ENCODE measurements at places on chromosomes 6 and 20. TPM values are rescaled to one million over a fixed set of nuclear protein-coding genes. Genes with fewer than 3 reads are reported as not detected.
A peak's percentile ranks its signal among the peaks of the same experiment; 100 is the strongest.

DNA sequence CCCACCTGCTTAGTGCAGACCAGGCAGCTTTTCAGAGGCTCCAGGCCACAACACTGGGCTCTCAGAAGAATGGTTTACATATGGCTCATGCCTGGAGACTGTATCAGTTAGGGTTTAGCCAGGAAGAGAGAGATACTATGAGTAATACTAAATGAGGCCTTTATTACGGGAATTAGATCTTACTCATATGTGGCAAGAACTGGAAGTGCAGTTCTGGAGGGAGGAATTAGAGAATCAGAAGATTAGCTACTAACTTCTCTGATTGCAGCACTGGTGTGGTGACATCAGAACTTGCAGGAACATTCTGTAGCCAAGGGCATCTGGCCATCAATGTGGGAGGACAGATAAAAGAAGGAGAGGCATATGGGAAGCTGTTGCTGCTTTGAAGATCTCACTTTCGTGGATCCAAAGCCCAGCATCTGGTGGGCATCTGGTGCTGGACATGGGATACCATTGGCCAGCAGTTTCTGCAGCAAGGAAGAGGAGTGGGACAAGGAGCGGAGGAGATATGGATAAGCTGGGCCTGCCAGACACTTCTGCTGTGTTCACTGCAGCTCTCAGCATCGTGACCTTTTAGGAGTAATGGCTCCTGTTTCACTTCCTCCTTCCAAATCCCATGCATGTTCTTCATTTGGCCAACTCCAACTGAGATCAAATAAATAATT, 248.5 kb downstream of the BTBD3 start:
- peaks cover 9% of the 10 kb centered on the region for H3K4me1 ChIP-seq
- no peak overlapping the region for H3K4me3 ChIP-seq
- no peaks in the 10 kb centered on the region for H3K36me3 ChIP-seq
- H3K27ac ChIP-seq: peak overlapping the region; percentile 30

DNA sequence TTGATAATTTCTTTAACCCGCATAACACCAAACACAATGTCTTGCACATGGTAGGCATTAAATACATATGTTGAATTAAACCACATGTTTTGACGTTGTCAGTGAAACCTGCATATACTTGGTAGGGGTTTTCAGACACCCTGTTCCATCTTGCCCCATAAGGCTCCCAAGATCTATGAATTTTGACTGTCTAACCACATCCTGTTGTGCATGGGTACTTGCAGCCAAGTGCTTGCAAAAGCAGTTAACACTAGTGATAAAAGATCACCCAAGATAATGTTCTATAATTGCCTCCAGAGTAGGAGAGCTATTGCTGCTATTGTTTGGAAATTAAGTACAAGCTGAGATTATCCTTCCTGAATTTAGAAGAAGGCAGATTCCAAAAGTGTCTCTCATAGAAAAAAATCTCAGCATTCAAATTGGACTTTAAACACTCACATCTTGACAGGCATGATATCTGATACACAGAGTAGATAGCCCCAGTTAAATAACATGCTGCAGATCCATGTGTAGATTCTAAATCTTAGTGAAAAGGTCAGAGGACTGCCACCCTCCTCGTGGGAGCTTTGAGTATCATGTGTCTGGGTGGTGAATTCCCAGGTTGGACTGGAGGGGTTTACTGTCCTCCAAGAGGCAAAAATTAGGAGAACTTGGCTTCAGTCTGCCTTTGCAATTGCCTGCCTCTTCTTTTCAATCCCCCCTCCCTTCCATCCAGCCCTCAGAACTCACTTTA, 25.8 kb upstream of the CCN6 start:
- no peak for DNase-seq
- H3K36me3 ChIP-seq: no peaks in the 10 kb centered on the region
- peak overlapping the region; percentile 30 for H3K27ac ChIP-seq
- no peaks in the 10 kb centered on the region for H3K27me3 ChIP-seq
- H3K4me3 ChIP-seq: no peak overlapping the region

DNA sequence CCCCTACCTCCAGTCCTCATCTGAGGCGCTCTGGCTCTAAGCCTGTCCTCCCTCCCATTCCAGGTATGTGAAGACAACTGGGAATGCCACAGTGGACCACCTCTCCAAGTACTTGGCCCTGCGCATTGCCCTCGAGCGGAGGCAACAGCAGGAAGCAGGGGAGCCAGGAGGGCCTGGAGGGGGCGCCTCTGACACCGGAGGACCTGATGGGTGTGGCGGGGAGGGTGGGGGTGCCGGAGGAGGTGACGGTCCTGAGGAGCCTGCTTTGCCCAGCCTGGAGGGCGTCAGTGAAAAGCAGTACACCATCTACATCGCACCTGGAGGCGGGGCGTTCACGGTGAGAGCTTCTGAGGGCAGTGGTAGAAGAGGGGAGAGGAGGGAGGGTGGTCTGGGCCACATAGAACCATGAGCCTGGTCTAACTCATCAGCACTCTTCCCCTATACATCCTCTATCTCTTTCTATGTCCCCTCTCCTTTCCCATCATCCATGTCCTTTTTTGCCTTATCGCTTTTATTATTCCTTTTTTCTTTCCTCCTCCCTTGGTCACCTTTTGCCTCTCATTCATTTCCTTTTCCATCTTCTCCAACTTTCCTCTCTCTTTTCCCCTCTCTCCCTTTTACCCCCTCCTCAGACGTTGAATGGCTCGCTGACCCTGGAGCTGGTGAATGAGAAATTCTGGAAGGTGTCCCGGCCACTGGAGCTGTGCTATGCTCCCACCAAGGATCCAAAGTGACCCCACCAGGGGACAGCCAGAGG, 3.5 kb downstream of the RING1 start:
- peaks cover 18% of the 10 kb centered on the region for H3K27me3 ChIP-seq
- no peak overlapping the region for H3K4me3 ChIP-seq
- peaks cover 11% of the 10 kb centered on the region for H3K36me3 ChIP-seq
- H3K27ac ChIP-seq: no peak overlapping the region
- DNase-seq: no peak

DNA sequence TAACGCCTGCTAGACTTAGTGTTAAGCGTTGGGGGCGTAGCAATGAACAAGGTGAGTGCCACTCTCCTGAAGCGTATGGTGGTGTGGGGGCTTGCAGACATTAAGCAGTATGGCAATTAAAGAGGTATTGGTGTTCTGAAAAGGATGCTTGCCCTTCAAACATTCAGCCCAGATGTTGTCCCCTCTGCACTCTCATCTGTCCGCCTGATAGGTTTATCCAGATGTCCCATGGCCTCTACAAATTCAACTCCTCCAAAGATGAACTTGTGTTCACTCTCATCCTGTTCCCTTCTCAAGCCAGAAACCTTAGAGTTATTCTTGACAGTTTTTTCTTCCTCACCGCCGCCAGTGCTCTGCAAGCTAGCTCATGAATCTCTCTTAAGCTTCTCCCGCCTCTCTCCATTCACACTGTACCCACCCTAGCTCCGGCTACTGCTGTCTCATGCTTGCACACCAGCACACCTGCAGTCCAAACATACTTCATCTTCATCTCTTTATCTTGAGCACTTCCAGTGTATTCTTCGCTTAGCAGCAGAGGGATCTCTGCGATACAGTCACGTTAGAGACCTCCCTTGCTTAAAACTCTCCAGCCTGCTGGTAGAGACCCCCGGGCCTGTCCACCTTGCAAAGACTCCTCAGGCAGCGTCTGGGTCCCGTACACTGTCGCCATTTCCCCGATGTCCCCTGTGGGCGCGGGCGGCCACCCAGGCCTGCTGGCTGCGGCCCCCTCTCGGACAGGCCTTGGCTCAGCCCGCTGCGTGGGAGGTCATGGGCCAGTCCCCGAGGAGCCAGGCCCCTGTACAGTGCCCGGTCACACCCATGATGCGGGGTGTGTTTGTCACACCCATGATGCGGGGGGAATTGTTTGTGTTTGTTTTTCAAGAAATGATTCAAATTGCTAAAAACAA, 962 bp downstream of the DDX27 start:
- H3K36me3 ChIP-seq: no peaks in the 10 kb centered on the region
- no peak for DNase-seq
- H3K4me1 ChIP-seq: peaks cover 25% of the 10 kb centered on the region
- H3K27ac ChIP-seq: peak overlapping the region; percentile 87
- H3K4me3 ChIP-seq: peak overlapping the region; percentile 75

The CRIP3 gene
- total RNA-seq: 0.82 TPM

DNA sequence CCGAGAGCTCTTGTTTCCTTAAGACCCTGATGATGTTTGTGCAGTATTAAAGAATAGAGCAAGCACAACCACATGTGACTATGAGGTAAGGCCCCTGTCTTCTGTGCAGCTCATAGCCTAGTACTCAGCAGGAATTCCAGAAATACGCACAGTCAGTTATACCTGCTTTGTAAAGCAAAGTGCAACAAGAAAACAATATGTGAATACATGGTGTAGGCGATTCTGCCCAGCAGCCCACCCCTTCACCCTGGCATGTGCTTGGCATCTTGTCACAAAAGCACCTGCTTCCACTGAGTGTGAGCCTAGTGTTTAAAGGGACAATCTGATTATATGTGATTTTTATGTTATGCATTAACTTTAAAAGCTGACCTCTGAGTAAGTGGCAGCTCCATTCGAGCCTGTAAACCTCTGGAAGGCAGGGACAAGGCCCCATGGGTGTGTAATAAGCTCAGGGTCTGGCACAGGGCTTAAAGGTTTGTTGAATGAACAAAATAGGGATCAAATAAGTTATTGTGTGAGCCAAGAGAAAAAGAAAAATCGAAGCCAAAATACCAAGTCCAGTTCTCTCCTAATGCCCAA, 148.7 kb downstream of the DOK5 start:
- H3K27me3 ChIP-seq: no peaks in the 10 kb centered on the region
- H3K27ac ChIP-seq: no peak overlapping the region
- H3K36me3 ChIP-seq: no peaks in the 10 kb centered on the region
- H3K4me3 ChIP-seq: no peak overlapping the region
- H3K4me1 ChIP-seq: no peaks in the 10 kb centered on the region
- no peak for DNase-seq

DNA sequence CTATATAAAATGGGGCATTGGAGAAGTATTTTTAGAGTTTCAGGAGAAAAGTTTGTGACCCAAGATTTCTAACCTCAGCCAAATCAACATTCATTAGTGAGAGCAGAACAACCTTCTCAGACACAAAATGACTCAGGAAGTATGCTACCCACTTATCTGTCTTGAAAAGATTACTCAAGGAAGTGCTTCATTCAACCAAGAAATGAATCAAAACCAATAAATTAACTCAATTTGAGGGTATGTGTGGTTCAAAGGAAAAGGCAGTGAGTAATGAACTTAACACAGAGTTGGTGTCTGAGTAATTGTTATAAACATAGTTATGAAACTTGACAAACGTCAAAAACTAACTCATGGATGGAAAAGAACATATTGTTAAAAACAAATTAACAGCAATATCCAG, 227.6 kb downstream of the HAO1 start:
- no peak overlapping the region for H3K27ac ChIP-seq
- H3K36me3 ChIP-seq: no peaks in the 10 kb centered on the region
- no peaks in the 10 kb centered on the region for H3K27me3 ChIP-seq
- H3K4me1 ChIP-seq: no peaks in the 10 kb centered on the region

The APOM gene
- total RNA-seq: 5.5 TPM

- H3K27ac ChIP-seq: no peak overlapping the region
- no peaks in the 10 kb centered on the region for H3K36me3 ChIP-seq
- no peaks in the 10 kb centered on the region for H3K4me1 ChIP-seq
- no peak overlapping the region for H3K4me3 ChIP-seq
- DNase-seq: no peak
- no peaks in the 10 kb centered on the region for H3K27me3 ChIP-seq
These were observed 35.7 kb downstream of the UBR2 start for GRCh38 chr6:42599558-42599957.

The ZSCAN12 gene
- 4.0 TPM for total RNA-seq

All from transverse colon (tissue), 4 donors.